Karpas-422 (cell line): ENCODE measurements at places on chromosomes 13 and 19.

DNA sequence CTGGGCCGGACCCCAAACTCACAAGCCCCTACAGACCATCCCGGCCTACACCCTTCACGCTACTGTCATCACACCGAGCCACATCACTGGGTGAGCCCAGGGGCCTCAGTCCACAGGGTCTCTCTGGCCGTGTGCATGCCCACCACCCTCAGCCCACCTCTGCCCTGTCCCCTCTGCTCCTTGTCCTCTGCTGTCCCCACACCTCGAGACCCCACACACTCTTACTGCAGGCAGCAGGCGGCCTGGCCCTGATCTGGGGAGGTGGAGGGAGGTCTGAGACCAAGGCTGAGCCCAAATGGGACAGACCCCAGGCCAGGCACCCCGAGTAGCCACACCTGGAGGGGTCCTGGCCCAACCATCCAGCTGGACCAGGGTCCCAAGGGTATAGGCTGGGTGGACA lies 35.2 kb downstream of the PEPD start:
- DNase-seq: no peak

GRCh38 chr19:38596057-38596981 lies 21.4 kb downstream of the MAP4K1 start:
- DNase-seq: peak; percentile 73

- no peak for DNase-seq
Observed at GRCh38 chr13:110949628-110950027, 34.8 kb upstream of the ANKRD10 start.

DNA sequence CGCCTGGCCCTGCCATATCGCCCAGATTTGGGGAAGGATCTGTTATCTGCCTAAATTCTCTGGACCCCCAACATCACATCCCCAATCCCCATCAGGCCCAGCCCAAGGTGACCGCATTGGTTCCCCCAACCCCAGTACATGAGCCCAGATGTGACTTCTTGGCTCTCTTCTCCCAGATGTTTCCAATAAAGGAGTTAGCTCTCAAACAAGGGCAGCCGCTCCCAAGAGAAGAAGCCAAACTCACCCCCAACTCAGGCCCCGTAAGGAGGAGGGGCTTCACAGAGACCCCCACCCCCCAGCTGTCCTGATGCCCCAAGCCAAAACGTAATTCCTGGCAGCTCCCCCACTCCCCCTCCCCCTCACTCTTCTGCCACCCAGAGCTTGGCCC lies 6.9 kb downstream of the FBN3 start:
- DNase-seq: no peak

DNA sequence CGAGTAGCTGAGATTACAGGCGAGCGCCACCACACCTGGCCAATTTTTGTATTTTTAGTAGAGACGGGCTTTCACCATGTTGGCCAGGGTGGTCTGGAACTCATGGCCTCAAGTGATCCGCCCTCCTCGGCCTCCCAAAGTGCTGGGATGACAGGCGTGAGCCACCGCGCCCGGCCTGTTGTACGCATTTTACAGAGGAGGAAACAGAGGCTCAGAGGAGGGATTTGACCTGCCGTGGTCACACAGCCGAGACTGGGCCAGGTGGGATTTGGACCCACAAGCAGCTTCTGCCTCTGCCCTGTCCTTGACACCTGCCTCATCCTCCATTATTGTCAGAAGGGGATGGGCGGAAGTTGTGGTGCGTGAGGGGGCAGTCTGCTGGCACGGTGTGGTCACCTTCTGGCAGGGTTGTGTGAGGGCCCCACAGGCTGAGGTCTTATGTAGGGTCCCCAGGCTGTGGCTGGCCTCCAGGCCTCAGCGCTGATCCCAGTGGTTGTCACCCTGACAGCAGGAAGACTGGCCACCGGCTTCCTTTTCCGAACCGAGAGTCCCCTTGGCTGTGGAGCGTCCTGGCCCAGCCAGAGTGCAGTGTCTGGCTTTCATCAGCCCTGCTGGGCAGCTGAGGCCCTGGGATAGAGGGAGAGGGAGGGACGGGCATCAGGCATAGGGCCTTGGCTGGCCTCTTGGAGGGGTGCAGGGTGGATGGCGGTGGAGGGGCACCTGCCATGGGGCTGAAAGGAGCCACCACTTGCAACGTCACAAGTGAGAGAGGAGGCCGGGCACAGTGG lies 20.3 kb downstream of the NFIC start:
- DNase-seq: no peak

DNA sequence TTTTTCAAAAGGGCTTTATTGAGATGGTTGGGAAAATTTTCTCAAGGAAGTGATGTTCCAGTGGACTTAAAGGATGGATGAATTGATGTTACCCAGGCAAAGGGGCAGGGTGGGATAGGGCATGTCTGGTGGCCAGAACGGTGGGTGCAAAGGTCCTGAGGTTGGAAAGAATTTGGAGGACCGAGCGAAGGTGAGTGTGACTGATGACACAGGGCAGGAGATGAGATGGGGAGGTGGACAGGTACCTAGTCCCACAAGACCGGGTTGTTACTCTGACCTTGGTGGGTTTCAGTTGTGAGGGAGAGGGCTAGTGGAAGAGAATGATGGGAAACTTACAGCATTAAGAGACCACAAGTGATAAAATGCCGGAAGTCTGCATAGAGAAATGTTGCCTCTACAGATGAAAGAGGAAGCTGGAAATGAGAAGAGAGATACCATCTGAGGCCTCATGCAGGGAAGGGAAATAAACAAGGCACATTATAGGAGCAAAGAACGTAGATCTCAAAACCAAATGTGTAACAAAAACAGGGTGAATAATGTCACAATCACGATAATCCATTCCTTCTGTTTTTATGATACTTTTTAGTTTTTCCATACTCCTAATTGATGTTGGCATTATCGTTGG lies 4.5 kb downstream of the ADGRE1 start:
- DNase-seq: no peak

DNA sequence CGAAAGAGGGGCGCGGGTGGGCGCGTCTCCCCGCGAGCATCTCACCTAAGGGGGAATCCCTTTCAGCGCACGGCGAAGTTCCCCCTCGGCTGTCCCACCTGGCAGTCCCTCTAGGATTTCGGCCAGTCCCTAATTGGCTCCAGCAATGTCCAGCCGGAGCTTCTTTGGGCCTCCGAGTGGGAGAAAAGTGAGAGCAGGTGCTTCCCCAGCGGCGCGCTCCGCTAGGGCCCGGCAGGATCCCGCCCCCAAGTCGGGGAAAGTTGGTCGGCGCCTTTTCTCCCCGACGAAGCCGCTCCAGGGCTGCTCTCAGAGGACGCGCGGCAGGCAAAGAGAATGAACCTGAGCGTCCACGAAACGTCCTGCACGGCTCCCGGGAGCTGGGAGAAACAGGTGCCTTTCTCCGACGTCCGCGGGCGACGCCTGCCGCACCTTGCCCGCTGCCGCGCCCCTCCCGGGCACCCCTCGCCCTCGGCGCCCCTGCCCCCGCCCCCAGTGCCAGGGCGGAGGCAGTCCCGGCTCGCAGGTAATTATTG lies 366 bp upstream of the KL start:
- DNase-seq: no peak
